ENCODE measurements at places on chromosomes 13 and 19.

GRCh38 chr19:47514151-47514868 is 553 bp downstream of the NAPA start:
- no peak for DNase-seq

- no peak for DNase-seq
Observed at GRCh38 chr19:49515767-49516166, 3.3 kb downstream of the FCGRT start.

DNA sequence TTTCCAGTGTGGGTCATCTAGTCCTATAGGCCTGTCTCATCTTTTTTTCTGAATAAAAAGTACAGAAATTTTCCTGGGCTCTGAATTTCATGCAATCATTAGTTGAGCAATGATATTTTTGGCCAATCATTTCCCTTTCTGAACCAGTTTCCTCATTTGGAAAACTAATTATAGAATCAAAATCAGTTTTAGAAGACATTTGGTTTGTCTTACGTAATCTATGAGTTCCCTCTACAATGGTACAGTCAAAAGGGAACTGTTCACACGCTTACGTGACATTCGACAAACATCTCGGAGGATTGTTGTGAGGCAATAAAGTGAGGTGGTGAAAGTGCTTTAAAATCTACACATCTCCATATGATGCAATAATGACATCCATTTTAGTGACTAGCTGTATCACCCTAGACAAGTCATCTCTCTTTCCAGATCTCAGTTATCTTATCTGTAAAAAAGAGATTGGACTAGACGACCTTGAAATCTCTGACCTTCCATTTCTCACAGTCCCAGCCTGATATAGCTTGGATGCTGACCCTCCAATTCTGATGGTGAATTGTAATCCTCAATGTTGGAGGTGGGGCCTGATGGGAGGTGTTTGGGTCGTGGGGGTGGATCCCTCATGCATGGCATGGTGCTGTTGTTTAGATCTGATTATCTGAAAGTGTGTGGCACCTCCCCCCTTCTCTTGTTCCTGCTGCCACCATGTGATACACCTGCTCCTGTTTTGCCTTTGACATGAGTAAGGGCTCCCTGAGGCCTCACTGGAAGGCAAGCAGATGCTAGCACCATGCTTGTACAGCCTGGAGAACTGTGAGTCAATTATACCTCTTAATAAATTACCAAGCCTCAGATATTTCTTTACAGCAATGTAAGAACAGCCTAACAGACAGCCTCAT is 26.7 kb downstream of the FLT1 start:
- no peak for DNase-seq

DNA sequence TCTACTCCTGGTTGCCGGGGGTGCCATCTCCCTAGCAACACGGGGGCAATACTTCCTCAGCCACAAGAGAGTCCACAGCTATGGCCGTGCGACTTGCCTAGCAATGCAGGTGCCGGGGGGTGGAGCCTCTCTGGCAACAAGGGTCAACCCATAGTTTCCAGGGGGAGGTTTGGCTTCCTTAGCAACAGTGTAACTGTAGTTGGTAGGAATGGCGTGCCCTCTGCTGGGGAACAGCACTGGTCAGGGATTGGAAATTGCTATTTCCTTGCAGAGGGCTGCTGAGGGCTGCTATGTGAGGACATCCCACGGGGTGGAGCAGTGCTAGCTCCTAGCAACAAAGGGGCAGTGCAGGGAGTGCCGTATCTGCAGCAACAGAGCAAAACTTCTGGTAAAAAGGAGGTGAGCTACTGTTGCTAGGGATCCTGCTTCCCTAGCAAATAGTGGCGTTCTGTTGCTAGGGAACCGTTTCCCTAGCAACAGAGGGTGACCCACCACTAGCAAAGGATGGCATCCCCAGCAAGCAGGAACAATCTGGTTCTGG is 7.0 kb upstream of the TMC4 start:
- DNase-seq = no peak

GRCh38 chr19:55459950-55460657 is 1.3 kb downstream of the ISOC2 start:
- DNase-seq = no peak

DNA sequence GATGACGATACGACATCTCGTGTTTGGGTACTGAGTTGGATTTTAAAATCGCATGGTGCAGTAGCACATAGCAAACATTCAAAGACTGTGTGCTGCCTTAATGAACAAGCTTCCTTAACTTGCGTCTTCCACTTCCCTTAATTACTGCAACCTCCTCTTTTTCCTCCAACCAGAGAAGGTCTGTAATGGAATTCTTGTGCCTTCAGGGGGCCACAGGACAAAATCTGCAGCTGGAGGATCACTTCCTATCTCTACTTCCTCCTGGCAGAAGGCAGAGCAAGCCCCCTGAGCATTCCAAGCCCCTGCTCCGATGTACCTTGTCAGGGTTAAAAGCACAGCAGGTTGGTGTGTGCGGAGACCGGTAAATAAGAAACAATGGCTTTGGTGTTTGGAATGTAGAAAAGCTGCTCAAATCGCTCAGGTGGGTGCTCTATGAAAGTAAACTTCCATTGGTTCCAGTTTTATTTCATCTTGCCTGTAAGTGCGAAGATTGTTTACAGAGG is 151.3 kb upstream of the UQCRFS1 start:
- no peak for DNase-seq

DNA sequence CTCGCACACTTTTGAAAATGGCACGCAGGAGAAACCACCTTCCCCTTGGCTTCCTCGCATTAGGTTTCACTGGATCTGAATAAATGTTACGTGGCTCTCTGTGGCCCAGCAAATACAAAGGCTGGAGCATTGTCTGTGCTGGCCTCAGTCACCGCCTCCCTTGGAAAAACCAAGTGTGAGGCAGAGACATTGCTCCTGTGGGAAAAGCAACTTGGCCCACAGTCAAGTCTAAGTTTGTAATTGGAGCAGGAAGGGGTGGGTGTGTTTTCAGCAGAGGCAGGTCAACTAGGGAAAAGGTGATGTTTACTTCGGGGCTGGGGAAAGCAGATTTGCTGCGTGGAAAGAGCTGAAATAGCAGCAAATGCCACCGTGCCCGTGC is 101.6 kb downstream of the IRS2 start:
- no peak for DNase-seq

DNA sequence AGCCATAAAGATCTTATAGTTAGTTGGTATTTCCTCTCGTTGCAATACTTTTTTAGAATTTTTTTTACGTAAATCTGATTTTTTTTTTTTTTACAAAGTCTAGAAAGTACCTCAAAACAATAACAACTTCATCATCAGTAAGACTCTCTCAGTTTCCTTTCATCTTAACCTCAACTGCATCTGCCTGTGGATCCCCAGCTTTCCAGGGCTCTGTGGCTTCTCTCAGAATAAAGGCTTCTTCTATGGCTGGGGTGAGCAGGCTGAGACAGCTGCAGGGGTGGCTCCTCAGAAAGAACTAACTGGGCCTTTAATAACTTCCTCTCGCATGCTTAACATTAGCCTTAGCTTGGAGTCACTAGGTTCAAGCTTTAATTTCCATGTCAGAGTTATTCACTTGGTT is 4.2 kb downstream of the ZNF506 start:
- no peak for DNase-seq

GRCh38 chr19:5873617-5874199 is 3.4 kb upstream of the FUT5 start:
- no peak for DNase-seq

GRCh38 chr13:83753912-83754624 is 128.2 kb downstream of the SLITRK1 start:
- DNase-seq = no peak

DNA sequence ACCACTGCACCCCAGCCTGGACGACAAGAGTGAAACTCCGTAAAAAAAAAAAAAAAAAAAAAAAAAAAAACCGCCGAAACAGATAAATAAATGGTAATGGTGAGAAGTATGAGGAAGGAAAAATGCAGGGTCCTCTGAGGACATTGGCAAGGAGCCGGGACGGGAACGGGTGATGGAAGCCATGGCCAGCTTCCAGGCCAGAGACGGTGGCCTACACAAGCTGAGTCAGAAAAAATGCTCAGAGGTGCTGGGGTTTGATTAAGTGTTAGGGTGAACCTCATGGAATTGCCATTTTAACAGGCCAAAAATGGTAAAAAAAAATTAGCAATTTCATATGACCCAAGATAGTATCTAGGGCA is 866 bp upstream of the ZSWIM4 start:
- DNase-seq = peak; percentile 80

DNA sequence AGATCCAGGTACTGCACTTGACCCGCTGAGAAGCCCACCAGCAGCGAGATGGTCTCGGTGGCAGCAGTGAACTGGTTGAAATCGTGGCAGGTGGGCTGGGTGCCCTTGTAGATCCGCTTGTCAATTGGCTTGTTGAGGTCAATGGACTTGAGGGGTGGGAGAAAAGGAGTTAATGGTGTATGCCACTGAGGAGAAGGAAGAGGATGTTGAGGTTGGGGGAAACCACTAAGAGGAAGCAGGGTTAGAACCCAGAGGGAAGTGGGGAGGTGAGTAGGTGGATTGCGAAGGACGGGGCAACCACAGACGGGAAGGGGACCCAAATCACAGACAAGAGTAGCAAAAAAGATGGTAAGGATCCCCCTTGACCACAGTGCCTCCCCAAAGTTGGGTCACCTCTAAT is 1.7 kb downstream of the DMWD start:
- no peak for DNase-seq

GRCh38 chr13:52851137-52851962 is 2.9 kb upstream of the PCDH8 start:
- peak; percentile 73 for DNase-seq

DNA sequence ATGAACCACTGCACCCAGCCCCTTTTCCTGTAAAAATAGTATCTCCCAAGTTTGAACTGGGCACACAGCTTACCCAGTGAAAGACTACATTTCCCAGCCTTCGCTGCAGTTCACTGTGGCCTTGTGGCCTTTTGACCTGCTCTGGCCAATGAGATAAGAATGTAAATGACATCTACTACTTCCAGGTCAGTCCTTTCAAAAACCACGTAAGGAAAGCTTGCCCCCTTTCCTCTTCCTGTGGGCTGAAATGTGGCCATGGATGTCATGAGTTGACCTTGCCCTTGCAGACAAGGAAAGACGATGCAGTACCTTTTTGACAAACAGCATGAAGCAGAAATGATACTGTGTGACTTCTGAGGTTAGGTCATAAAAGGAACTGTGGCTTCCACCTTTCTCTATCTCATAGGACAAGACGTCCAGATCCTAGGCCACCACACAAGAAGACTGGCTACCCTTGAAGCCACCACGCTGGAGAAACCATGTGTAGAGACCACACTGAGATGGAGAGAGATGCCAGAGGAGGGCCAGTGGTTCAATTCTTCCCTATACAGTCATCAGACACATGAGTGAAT is 19.9 kb downstream of the ACER1 start:
- no peak for DNase-seq

DNA sequence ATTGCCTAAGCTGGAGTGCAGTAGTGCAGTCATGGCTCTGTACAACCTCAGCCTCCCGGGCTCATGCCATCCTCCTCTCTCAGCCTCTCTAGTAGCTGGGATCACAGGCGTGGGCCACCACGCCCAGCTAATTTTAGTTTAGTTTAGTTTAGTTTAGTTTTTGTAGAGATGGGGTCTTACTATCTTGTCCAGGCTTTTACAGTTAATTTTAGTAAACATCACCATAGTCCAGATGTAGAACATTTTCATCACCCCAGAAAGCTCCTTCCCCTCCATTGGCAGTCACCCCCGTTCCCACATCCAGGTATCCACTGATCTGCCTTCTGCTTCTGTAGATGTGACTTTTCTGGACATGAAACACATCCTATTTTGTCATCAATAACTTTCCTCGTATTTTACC is 41.1 kb downstream of the DNM2 start:
- DNase-seq = no peak

DNA sequence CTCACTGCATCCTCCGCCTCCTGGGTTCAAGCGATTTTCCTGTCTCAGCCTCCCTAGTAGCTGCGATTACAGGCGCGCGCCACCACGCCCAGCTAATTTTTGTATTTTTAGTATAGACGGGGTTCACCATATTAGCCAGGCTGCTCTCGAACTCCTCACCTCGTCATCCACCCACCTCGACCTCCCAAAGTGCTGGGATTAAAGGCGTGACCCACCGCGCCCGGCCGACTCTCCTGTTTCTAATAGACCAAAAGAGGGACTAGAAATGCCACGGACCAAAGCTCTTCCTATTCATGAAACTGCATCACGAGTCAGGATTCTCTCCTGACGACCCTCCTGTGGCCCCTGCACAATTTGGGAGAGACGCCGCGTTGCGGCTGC is 563 bp downstream of the ZNF43 start:
- DNase-seq = no peak

GRCh38 chr19:40366697-40367561 is 18.4 kb downstream of the PLD3 start:
- DNase-seq = no peak

- peak; percentile 61 for DNase-seq
Observed at GRCh38 chr19:33231511-33231910, 5.9 kb upstream of the SLC7A10 start.

GRCh38 chr19:52196256-52196967 is 6.6 kb downstream of the PPP2R1A start:
- DNase-seq = no peak

DNA sequence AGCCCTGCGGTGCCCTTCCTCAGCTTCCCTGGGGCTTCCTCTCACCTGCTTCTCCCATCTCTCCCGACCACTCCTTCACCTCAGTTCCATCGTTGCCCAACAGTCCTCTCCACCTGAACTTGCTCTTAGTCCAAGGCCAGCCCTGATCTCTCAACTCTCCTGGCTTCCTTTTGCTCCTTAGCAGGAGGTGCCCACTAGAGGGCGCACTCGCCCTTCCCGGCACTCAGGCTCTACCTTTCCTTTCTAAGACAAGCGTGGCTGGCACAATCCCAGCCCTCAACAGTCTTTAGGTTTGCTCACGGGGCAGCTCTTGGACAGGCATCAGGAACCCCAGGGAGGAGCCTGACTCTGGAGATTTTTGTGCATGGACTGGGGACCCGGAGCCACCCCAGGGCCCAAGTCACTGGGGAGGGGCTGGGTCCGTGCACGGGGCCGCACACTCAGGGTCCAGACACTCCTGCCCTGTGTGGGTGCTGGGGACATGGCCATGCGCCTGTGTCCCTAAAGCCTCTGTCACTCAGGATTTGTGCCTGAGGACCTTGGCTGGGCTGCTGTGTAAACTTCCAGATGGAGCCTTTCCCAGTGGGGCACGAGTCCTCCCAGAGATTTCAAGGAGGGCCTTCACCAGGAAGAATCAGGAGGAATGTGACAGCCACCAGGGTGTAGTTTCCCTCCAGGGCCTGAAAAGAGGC is 12.1 kb upstream of the CEACAM8 start:
- peak; percentile 50 for DNase-seq

GRCh38 chr19:13978351-13979243 is 26.3 kb downstream of the DCAF15 start:
- DNase-seq = peak; percentile 57

- no peak for DNase-seq
Observed at GRCh38 chr19:48950830-48951519, 3.7 kb upstream of the BAX start.

DNA sequence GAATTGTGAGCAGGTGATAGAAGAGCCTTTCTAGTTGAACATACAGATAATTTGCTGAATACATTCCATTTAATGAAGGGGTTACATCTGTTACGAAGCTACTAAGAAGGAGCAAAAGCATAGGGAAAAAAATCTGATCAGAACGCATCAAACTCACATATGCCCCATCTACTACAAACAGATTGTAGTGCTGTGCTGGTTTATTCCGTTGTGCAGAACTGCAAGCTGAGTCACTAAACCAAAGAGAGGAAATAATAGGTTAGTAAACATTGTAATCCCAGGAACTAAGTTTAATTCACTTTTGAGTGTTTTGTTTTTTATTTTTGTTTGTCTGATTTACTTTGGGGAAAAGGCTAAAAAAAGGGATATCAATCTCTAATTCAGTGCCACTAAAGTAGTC is 136.3 kb downstream of the CDK8 start:
- DNase-seq = no peak

GRCh38 chr13:41471785-41472184 is 14.4 kb downstream of the RGCC start:
- DNase-seq = no peak
